Effector CD8-positive, alpha-beta T cell (primary cell): ENCODE measurements at places on chromosomes 6 and 20.

GRCh38 chr6:6007366-6008088 lies 802 bp upstream of the NRN1 start:
- no peak for DNase-seq

GRCh38 chr6:30687659-30688431 lies 1.4 kb upstream of the PPP1R18 start:
- no peak for DNase-seq

- DNase-seq: no peak
Observed at GRCh38 chr6:25280344-25281074, 1.3 kb downstream of the CARMIL1 start.

GRCh38 chr20:1841554-1842140 lies 53.6 kb upstream of the SIRPA start:
- no peak for DNase-seq

DNA sequence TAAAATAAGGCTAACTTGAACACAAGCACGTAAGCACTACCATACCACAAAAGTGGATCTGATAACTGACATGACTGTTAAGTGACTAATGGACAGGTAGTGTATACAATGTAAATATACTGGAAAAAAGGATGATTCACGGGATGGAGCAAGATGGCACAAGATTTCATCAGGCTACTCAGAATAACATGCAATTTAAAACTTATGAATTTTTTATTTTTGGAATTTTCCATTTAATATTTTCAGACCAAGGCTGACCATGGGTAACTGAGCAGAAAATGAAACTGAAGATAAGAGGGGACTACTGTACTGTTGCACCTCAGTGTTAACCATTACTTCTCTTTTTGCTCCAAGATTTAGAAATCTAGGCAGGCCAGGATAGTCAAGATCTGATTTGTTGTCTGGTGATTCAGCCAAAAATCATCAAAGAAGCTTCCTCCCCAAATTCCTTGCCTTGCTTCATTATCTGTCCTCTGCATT lies 45.4 kb downstream of the TPBG start:
- no peak for DNase-seq

GRCh38 chr20:13549451-13549850 lies 89.3 kb downstream of the TASP1 start:
- DNase-seq: no peak

- DNase-seq: no peak
Observed at GRCh38 chr6:106098383-106099234, 12.5 kb downstream of the PRDM1 start.

- no peak for DNase-seq
Observed at GRCh38 chr20:62487561-62488354, 12.0 kb upstream of the GATA5 start.
